ENCODE measurements at places on chromosomes 2 and 18.

- DNase-seq = no peak
Measured at GRCh38 chr2:28153851-28154250, 238.8 kb upstream of the FOSL2 start.

DNA sequence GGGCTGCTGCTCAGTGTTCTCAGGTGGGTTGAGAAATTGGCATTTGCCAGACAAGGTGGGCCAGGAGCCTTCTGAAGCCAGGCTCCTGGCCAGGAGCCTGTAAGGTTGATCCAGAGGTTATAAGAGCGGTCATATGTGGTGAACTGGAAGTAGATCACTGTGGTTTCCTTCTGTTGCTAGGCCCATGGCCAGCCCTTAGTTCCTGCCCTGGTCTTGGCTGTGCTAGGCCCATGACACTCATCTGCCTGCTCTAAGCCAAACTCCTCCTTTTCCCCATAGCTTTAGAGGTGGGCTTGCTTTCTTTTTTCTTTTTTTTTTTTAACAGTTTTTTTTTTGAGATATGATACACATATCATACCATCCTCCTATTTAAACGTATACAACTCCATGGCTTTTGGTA lies 5.0 kb upstream of the MGAT5 start:
- no peak for DNase-seq

DNA sequence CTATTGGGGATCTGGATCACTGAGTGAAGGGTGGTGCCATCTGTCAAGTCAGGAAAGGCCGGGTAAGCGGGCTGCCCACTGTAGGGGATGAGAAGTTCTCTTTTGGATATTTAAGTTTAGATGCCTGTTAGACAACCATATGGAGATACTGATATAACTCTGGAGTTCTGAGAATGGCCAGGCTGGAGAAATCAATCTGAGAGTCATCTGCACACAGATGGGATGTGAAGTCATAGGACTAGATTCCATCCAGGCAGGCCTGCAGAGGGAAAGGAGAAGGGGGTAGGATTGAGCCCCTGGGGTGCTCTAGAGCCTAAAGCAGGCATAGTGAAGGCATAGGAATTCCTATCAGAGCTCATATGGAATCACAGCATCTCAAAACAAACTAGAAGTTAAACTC lies 30.1 kb downstream of the SPRED2 start:
- DNase-seq = no peak

- no peak for DNase-seq
Measured at GRCh38 chr2:215863687-215864086, 149.7 kb downstream of the MREG start.

DNA sequence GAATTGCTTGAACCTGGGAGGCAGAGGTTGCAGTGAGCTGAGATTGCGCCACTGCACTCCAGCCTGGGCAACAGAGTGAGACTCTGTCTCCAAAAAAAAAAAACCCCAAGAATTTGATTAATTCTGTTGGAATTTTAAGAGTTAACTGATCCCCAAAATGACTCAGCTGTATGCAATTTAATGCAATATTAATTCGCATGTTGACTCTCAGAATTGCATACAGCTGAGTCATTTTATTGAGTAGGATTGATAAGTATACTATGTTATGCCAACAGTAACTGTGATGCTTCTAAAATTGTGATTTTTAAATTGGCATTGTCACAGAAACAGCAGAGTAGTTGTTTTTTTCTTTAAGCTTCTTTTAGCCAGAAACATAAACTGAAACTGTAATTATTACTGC lies 19.6 kb downstream of the MSH2 start:
- DNase-seq = no peak

DNA sequence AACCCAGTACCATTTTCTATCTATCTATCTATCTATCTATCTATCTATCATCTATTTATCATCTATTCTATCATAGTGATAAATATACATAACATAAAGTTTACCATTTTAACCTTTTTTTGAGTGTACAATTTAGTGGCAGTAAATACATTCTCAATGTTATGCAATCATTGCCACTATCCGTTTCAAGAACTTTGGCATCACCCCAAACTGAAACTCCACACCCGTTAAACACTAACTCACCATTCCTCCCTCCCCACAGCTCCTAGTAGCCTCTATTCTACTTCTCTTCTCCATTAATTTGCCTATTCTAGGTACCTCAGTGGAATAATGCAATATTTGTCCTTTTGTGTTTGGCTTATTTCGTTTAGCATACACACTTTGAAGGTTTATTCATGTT lies 82.5 kb upstream of the KCNE4 start:
- no peak for DNase-seq

DNA sequence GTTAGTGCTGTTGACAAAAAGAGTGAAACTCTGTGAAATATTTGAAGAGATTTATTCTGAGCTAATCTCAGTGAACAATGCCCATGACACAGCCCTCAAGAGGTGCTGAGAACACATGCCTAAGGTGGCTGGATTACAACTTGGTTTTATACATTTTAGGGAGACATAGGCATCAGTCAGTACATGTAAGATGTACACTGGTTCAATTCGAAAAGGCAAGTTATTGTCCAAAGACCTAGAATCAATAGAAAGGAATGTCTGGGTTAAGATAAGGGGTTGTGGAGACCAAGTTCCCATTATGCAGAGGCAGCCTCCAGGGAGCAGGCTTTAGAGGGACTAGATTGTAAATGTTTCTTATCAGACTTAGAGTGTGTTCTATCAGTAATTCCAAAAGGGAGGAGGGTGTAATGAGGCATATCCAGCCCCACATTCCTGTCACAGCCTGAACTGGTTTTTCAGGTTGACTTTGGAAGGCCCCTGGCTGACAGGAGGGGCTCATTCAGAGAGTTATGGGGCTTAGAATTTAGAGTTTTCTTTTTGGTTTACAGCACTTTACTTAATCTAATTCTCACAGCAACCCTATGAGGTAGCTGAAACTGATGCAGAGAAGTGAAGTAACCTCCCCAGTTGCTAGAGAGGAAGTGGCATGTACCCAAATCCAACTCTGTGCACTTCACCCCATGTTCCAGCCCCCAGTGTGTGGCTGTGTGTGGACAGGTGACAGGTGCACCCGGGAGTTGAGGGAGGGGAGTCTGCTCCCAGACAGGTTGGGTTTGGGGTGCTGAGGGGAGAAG lies 28.3 kb upstream of the ASAP2 start:
- DNase-seq = no peak

GRCh38 chr2:48323146-48323545 lies 206.8 kb upstream of the STON1 start:
- no peak for DNase-seq

GRCh38 chr2:20410556-20411277 lies 36.2 kb upstream of the RHOB start:
- no peak for DNase-seq

DNA sequence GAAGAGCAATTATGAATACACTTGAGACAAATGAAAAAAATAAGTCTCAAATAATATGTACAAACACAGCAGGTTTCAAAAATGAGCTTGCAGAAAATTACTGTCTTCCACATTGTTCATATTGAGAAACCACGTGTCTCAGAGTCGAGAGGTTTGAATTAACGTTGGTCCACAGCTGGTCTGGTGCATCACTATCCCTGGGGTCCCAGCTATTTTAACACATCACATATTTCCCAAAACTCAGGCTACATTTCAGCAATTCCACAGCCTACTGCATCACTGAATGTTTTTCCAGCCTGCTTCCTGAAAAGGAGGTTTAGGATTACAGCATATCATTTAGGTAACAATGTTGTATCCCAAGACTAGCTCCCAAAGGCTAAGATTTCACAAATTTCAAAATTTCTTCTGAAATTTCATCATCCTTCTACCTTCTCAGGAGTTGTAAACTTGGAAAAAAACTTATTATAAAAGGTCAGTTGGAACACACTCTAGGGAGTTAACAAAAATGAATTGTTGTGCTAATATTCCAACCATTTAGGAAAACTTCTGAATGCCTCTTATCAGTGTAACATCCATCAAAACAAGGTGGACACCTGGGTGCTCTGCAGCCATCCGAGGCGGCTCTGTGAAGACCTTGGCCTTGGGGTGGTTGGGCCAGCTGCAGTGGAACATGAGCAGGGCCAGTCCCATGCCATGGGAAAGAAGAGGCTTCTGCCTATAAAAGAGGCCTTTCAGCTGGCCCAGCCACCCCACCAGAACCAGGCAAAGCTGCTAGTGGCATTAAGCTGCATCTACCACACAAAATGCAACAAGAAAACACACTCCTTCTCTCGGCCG lies 198.1 kb upstream of the RBBP8 start:
- no peak for DNase-seq

DNA sequence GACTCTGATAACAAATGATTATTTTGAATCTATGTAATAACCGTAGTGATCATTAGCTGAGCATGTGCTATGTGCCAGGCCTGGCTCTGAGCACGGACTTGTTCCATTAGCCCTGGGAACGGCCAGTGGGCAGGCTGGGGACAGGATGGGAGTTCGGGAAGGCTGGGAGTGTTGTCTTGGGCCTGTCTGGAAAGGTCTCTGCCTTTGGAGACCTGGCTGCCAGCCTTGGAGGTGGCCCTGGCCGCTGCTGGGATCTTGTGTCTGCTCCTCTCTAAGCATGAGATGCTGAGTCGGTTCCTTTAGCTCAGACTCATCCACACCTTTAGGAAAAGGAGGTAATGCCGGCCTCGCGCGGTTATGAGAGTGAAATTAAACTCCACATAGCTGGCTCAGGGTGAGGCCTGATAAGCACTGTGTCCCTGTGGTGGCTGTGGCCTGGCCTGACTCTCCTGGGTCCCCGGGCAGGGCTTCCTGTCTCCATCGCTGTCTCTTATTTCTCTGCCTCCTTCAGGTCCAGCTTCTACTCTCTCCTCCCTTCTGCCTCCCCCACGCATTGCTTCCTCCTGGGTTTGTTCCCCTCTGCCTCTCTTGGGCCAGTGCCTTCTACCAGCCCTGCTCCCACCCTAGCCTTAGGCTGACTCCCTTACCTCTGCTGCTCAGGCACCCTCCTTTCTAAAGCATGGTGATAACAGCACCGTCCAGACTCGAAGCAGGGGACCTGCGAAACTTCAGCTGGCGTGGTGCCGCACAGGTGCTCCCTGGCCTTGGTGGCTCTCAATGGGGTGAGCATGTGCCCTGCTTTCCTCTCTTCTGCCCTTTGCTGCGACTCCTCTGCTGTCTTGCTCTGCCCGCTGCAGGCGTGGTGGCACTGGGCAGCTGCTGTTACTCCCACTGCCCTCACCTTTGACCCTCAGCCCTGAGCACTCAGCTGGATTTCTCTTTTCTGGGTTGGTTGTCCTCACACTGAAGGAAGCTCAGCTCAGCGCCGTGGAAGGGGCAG lies 41.8 kb downstream of the NCK2 start:
- no peak for DNase-seq

- no peak for DNase-seq
Measured at GRCh38 chr18:56927786-56928185, 219.1 kb upstream of the BOD1L2 start.

GRCh38 chr2:60555783-60556139 lies 2.3 kb upstream of the BCL11A start:
- no peak for DNase-seq

GRCh38 chr18:37419315-37419714 lies 146.3 kb downstream of the CELF4 start:
- DNase-seq = no peak

GRCh38 chr2:149799013-149799705 lies 211.6 kb upstream of the MMADHC start:
- no peak for DNase-seq

DNA sequence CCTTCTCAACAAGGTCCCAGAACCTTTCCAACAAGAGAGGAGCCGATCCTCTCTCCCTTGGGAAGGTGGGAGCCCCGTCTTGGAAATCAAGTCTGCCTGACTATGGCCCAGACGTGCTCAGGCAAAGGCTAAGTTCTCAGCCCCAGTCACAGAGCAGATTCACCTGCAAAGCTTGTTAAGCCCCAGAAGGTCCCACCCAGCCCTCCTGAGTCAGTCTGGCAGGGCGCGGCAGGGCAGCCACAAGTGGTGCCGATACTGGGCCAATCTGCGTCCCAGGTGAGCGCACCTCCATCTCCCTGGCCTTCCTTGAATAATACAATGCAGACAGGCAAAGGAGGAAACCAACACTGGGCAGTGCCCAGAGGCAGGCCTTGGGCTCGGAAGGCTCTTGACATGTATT lies 15.0 kb downstream of the CRACDL start:
- DNase-seq = no peak

DNA sequence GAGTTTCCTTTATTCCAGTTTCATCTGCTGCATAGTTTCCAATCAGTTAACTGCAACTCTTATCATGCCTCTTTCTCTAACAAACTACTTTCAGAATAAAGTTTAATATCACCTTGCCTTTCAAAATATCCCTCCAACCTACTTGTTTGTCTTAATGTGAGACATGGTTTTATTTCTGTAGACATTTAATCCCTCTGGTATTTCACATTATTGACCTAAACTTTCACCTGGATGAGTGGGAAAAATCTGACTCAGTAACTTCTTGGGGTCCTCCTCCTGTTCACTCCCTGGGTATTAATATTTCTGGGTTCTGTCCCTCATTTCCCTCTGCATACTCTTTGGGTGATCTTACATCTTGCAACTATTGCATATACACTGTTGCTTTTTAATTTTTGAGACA lies 27.9 kb downstream of the MSH6 start:
- no peak for DNase-seq

DNA sequence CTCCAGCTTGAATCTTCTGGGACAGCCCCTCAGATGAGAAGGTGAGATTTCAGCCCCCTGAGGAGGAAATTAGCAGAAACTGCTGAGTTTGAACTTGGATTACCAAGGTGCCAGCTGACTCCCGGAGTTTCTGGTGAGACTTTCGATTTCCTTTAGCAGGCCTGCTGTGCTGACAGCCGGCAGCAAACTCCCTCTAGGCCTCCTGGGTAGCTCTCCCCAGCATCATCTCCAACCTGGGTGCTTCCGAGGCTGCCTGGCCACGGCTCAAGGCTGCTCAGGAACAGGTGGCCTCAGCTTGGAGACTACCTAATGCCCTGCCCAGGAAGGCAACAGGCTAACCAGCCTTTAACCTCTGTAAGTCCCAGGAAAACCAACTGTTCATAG lies 16.5 kb downstream of the SDC1 start:
- no peak for DNase-seq

- DNase-seq = no peak
Measured at GRCh38 chr2:107111623-107112022, 225.7 kb upstream of the ST6GAL2 start.

DNA sequence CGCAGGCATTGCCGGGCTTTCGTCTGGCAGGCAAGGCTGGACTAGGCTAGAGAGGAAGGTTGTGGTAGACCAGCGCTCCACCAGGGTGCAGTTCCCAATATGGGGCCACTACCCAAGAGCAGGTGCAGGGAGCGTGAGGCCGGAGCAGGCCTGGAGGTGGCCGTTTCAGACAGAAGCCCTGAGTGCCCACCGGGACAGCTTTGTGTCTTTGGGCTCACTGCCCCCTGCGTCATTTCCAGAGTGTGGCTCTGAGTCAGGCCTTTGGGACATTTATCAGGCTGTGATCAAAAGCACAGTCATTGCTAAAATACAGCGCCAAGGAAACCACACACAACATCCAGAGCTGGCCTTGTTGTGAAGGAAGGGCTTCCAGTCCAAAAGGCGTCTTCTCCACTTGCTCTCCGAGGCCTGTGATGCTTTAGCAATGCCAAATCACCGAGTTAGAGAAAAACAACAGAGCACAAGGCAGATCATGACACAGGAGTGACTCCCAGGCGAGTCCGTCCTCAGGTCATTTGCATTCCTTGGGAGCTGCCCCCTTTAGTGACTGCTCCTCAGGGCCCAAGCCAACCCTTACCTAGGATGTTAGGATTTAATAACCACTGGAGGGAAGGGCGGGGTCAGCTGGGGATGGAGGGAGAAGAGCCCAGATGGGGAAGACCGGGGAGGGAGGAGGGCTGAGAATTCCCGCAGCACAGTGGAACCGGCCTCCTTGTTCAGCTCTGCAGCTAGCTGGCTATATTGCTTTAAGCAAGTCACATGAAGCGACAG lies 42.3 kb downstream of the RFX8 start:
- DNase-seq = no peak
